ENCODE measurements at places on chromosomes 3 and 15.

DNA sequence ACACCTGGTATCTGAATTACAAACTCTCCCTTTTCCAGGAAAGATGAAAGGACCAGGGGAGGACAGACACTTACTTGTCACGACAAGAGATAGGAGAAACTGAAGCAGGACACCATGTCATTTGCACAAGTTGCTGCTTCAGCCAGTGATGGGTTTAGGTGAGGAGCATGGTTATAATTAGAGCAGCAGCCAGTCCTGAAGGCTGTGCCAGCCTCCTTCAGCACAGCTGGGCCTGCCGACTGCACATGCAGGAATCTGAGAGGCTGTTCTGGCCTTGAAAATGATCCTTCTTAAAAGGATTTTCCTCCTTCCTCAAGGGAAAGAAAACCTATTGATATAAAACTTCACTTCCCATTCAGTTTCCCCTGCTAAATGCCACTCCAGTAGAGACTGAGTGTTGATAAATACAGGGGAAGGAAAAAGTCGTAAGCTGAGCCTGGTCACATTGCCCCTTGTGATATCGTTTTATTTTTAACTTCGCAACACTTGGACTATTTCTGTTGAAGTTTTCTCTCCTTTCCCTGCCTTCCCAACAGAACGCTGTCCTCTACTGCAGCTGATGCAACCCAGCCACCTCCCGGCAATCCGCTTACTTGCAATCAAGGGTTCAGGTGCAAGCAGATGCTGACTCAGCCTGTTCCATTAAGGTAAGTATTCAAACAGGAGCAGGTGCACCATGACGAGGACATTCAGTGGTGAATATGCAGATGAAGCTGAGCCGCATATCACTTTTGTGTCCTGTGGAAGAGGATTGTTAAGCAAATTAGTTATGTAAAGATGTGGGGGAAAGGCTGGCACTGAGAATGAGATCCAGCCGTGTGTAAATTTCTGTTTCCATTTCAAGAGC lies at the start of gene FBXO40:
FBXO40 (plus strand) TSS at position 524 of the 847 bp plus-strand sequence. CDS start 27,197 bp downstream, outside the sequence.
- H3K27ac ChIP-seq: peak within 1 kb of the TSS; percentile 5
- peak; percentile 25 for DNase-seq
- H3K36me3 ChIP-seq: no peaks in the 10 kb centered on the region
- no peaks in the 10 kb centered on the region for H3K27me3 ChIP-seq
- H3K4me3 ChIP-seq: no peak within 1 kb of the TSS
- peaks cover 3% of the 10 kb centered on the region for H3K4me1 ChIP-seq

- H3K27me3 ChIP-seq: no peaks in the 10 kb centered on the region
- H3K27ac ChIP-seq: no peak overlapping the region
- peak; percentile 90 for DNase-seq
- peaks cover 4% of the 10 kb centered on the region for H3K4me1 ChIP-seq
These were observed 102.7 kb upstream of the CHD2 start for GRCh38 chr15:92797168-92798052.

GRCh38 chr15:48279608-48280007 lies 51.6 kb upstream of the DUT start:
- H3K27ac ChIP-seq: no peak overlapping the region
- DNase-seq: no peak
- H3K27me3 ChIP-seq: no peaks in the 10 kb centered on the region
- no peaks in the 10 kb centered on the region for H3K4me1 ChIP-seq
- H3K4me3 ChIP-seq: no peak overlapping the region

DNA sequence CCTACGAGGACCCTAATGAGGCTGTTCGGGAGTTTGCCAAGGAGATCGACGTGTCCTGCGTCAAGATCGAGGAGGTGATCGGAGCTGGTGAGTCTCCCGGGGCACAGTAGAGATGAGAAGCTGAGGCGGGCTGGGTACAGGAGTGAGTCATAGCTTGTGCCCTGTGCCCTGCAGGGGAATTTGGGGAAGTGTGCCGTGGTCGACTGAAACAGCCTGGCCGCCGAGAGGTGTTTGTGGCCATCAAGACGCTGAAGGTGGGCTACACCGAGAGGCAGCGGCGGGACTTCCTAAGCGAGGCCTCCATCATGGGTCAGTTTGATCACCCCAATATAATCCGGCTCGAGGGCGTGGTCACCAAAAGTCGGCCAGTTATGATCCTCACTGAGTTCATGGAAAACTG lies 17.9 kb downstream of the EPHB3 start:
- no peak for DNase-seq
- H3K4me3 ChIP-seq: no peak overlapping the region
- H3K27me3 ChIP-seq: no peaks in the 10 kb centered on the region
- peaks cover 44% of the 10 kb centered on the region for H3K4me1 ChIP-seq
- H3K27ac ChIP-seq: no peak overlapping the region

- H3K4me3 ChIP-seq: no peak overlapping the region
- peaks cover 37% of the 10 kb centered on the region for H3K4me1 ChIP-seq
- H3K36me3 ChIP-seq: no peaks in the 10 kb centered on the region
These were observed 120.1 kb downstream of the ANP32A start for GRCh38 chr15:68700455-68701123.

- no peak overlapping the region for H3K4me3 ChIP-seq
- DNase-seq: peak; percentile 64
- no peaks in the 10 kb centered on the region for H3K36me3 ChIP-seq
- H3K27me3 ChIP-seq: no peaks in the 10 kb centered on the region
- H3K27ac ChIP-seq: peak overlapping the region; percentile 49
These were observed 172.7 kb upstream of the PRICKLE2 start for GRCh38 chr3:64398006-64398405.

GRCh38 chr3:133953297-133953696 lies 57.6 kb upstream of the RAB6B start:
- no peak for DNase-seq
- H3K27me3 ChIP-seq: no peaks in the 10 kb centered on the region
- no peak overlapping the region for H3K27ac ChIP-seq

GRCh38 chr15:49832511-49832910 lies 211.7 kb downstream of the DTWD1 start:
- no peak overlapping the region for H3K4me3 ChIP-seq
- no peak for DNase-seq
- H3K36me3 ChIP-seq: no peaks in the 10 kb centered on the region
- H3K27me3 ChIP-seq: no peaks in the 10 kb centered on the region
- H3K27ac ChIP-seq: no peak overlapping the region
- peaks cover 4% of the 10 kb centered on the region for H3K4me1 ChIP-seq

DNA sequence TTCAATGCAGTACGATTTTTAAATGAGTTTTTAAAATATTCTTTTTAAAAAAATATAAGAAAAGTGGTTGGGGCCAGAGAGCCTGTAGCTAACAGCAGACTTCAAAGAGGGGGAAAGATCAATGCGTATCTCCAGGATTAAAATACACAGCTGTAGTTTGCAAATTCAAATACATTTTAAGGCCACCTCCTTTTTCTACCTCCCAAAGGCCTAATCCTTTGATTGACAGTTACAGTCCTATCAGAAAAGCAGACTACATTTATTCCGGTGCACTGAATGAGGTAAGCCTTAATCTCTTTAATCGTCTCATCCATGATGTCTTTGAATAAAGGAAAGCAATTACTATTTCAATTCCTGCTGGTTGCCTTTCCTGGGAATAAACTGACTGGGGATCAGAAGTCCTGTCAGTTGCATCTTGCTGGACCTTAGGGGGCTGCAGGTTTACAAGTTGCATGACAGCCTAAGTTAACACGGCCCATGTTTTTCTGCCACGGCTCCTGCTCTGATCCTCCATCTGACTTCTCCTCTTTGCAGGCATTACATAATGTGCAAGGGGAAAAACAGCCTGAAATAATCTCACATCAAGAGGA lies 51.7 kb downstream of the CADPS start:
- H3K27me3 ChIP-seq: no peaks in the 10 kb centered on the region
- no peaks in the 10 kb centered on the region for H3K36me3 ChIP-seq

- H3K27ac ChIP-seq: no peak overlapping the region
- no peaks in the 10 kb centered on the region for H3K4me1 ChIP-seq
- H3K27me3 ChIP-seq: no peaks in the 10 kb centered on the region
- H3K4me3 ChIP-seq: no peak overlapping the region
- peaks cover 6% of the 10 kb centered on the region for H3K36me3 ChIP-seq
These were observed 36.7 kb downstream of the CFAP44 start for GRCh38 chr3:113404637-113405036.

GRCh38 chr3:127711021-127711695 lies 38.4 kb downstream of the ABTB1 start:
- H3K27ac ChIP-seq: no peak overlapping the region
- no peak for DNase-seq
- H3K27me3 ChIP-seq: no peaks in the 10 kb centered on the region
- no peak overlapping the region for H3K4me3 ChIP-seq

DNA sequence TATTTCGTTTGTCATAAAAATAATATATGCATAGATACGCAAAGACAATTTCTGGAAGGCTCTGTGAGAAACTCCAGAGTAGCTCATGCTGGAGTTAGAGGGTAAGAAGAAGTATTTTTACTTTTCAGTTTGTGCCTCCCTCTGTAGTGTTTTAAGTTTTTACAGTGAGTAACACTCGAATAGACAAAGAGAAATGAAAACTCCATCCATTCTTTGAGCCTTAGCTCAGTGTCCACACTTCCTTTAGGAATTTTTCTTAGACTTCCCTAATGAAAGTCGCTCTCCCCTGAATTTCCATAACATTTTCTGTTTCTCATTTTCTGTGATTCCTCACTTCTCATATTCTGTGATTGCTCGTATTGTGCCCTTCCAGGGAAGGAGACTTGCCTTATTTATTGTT lies 2.1 kb downstream of the BLOC1S6 start:
- no peak for DNase-seq
- H3K27me3 ChIP-seq: no peaks in the 10 kb centered on the region
- H3K4me3 ChIP-seq: no peak overlapping the region
- peaks cover 13% of the 10 kb centered on the region for H3K4me1 ChIP-seq

DNA sequence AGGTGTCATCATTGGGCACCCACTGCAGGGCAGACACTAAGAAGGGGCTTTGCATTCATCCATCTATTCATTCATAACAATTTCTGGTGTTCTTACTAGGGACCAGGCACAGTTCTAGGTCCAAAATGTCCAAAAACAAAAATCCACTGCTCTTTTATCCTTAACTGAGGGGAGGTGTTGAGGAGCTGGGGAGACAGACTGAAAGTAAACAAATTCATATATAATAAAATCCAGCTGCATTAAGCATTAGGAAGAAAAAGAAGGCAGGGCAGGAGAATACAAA lies 1.1 kb downstream of the EIF4E3 start:
- DNase-seq: no peak
- peaks cover 11% of the 10 kb centered on the region for H3K27me3 ChIP-seq
- H3K36me3 ChIP-seq: no peaks in the 10 kb centered on the region
- peaks cover 8% of the 10 kb centered on the region for H3K4me1 ChIP-seq

DNA sequence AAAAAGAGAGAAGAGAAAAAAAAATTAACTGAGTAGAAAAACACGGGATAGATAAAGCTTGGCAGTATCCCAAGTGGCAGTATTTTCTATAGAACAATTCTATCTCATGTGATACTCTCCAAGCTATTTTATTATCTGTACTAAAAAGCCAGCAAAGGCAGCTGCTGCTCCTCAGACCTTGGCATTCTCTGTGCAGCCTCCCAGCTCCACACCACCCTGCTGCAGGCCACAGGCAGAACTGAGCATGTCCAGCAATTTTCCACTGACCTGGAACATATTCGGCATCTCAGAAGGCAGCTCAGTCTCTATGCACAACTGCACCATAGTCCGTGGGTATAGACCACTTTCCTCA lies 1161.4 kb downstream of the IGSF11 start:
- H3K36me3 ChIP-seq: no peaks in the 10 kb centered on the region
- no peak overlapping the region for H3K4me3 ChIP-seq
- no peaks in the 10 kb centered on the region for H3K4me1 ChIP-seq
- peak; percentile 30 for DNase-seq
- H3K27ac ChIP-seq: no peak overlapping the region

DNA sequence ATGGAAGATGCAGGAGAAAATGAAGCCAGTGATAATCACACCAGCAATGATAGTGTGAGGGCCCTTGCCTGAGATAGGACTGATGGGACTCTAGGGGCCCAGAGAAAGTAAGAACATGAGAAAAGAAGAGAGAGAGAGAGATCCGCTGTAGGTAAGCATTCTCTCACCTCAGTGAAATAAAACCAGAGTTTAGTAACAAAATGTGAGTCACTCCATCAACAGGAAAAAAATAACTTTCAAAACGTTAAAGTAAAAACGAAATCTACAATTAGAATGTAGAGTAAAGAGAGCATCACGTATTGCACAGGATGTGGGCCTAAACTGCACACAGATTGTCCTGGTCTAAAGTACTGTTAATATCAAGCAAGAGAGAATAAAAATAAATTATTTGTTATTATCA lies 6.8 kb upstream of the PRSS50 start:
- H3K27ac ChIP-seq: no peak overlapping the region
- H3K36me3 ChIP-seq: no peaks in the 10 kb centered on the region
- H3K4me3 ChIP-seq: no peak overlapping the region
- H3K27me3 ChIP-seq: peaks cover 13% of the 10 kb centered on the region
- DNase-seq: no peak

DNA sequence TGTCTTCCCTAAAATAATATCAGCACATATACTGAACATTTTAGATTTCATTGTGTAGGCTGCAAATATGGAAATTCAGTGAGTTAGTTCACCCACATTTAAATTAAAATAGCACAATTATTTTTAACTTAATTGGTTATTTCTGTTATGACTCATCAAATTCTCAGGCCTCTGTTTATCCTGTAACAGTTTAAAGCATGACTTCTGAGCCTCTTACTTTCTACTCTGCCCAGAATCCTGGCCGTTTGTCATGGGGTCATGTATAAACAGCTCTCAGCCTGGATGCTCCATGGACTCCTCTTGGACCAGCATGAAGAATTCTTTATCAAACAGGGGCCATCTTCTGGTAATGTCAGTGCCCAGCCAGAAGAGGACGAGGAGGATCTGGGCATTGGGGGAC lies 12.2 kb downstream of the TUBGCP4 start:
- H3K36me3 ChIP-seq: peaks cover 45% of the 10 kb centered on the region
- no peak overlapping the region for H3K4me3 ChIP-seq
- H3K27me3 ChIP-seq: no peaks in the 10 kb centered on the region
- no peaks in the 10 kb centered on the region for H3K4me1 ChIP-seq

- no peaks in the 10 kb centered on the region for H3K27me3 ChIP-seq
- no peaks in the 10 kb centered on the region for H3K4me1 ChIP-seq
- H3K4me3 ChIP-seq: no peak overlapping the region
- no peaks in the 10 kb centered on the region for H3K36me3 ChIP-seq
- no peak for DNase-seq
These were observed 1035.9 kb downstream of the PLOD2 start for GRCh38 chr3:145124900-145125678.

DNA sequence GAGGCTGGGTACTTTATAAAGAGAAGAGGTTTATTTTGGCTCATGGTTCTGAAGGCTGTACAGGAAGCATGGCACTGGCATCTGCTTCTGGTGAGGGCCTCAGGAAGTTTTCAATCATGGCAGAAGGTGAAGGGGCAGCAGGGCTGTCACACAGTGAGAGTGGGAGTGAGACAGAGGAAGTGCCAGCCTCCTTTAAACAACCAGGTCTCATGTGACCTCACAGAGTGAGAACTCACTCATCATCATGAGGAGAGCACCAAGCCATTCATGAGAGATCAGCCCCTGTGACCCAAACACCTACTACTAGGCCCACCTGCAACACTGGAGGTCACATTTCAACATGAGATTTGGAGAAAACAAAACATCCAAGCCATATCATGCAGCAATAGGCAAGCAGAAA lies 9.3 kb upstream of the RFTN1 start:
- DNase-seq: no peak
- H3K4me3 ChIP-seq: no peak overlapping the region
- H3K27me3 ChIP-seq: no peaks in the 10 kb centered on the region

GRCh38 chr3:197365586-197365985 lies 67.2 kb upstream of the DLG1 start:
- H3K27ac ChIP-seq: no peak overlapping the region
- peaks cover 51% of the 10 kb centered on the region for H3K4me1 ChIP-seq
- no peak overlapping the region for H3K4me3 ChIP-seq
- H3K36me3 ChIP-seq: no peaks in the 10 kb centered on the region

Data from muscle of leg (tissue), 16 donors.